Motor neuron (in vitro differentiated cells): ENCODE measurements at places on chromosomes 1 and 21.

- no peak for ATAC-seq
Observed at GRCh38 chr1:11955221-11955620, 20.7 kb downstream of the PLOD1 start.

- no peak for ATAC-seq
Observed at GRCh38 chr1:25885602-25886001, 10.1 kb upstream of the PAQR7 start.

DNA sequence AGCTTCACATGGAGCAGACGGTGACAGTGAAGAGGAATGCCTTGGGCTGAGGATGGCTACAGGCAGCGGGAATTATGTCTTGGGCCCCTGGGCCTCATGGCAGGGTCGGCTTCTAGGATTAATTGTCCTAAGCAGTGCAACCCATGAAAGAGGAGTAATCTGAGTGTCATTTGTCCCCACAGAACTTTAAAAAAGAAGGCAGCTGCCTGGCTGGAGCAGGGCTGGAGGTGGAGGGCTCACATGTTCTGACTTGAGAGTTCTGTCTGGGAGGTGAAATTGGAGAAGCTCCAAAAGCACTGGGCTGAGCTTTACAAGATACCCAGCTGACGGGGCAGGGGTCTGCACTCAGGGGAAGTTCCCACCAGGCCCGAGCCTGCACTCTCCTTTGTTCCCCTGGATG, 22.6 kb downstream of the CACNA1S start:
- ATAC-seq, result no peak

- ATAC-seq, result no peak
Observed at GRCh38 chr1:174166530-174167264, 7.4 kb downstream of the RABGAP1L start.

DNA sequence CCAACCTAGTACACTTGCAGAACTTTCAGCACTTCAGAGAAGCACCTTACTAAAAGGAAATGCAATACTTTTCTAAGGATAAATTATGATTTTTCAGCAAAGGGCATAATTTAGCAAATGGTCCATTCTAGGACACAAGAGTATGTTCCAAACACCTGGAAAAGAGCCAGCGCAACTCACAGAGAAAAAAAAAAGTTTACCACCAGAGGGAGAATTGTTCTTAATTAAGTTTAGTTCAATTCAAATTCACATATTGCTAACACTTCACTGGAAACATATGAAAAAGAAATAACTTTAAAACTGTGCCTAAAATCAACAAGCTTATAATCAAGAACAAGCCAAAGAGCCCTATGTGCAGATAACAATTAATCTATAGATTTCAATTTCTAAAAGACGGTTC, 338.1 kb downstream of the SEC16B start:
- no peak for ATAC-seq

DNA sequence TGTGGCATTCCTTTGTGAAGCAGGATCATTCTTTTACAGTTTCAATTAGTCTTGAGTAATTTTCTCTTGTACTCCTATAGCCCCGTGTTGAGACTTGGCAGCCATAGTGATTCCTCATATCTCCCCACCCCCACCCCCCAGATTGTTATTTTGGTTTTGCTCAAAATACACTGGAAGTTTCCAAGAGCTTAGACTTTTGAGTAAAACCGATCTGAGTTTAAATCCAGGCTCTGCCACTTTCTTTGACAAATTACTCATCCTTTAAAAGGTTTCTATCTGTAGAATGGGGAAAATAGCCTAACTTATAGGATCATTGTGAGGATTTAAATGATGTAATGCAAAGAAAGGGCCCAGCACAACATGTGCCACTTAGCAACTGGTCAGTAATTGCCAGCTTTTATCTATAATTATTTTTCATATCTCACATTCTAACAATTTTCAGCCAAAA, 53.1 kb upstream of the RC3H1 start:
- no peak for ATAC-seq

GRCh38 chr1:41637367-41637766, 152.9 kb upstream of the EDN2 start:
- ATAC-seq, result no peak

GRCh38 chr21:35333831-35334618, 284.9 kb upstream of the RUNX1 start:
- peak; percentile 80 for ATAC-seq

DNA sequence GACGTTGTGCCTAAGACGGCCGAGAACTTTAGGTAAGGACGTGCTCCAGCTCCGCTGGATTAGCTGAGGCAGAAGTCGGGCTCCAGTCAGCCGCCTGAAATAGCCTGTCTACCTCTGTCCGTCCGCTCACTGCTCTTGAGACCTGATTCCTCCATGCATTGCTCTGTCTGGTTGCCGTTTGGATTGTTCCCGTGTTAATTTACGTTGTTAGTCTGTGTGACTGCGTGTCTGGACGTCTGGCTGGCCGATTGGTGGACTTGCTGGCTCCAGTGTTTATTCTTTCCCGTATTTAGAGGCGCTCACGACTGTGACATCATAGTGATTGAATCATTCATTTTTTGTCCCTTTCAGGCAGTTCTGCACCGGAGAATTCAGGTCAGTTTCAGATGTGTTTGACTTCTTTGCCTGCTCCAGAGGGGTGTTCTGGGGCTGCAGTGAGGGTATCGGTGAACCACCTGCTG, 684 bp downstream of the PPIH start:
- ATAC-seq, result peak; percentile 11

DNA sequence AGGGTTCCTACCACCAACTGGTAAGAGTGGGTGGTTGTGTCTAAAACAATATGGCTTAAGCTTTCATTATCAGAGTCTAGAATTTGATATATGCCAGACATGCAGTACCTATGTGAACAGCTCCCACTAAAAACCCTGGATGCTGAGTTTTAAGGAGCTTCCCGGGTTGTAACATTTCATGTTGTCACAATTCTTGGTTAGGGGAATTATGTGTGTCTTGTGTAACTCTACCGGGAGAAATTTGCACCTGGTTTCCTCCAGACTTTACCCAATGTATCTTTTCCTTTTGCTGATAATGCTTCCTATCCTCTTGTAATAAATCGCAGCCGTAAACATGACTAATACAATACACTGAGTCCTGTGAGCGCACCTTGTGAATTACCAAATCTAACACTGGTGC, 48.3 kb downstream of the ARID4B start:
- no peak for ATAC-seq
